Stimulated activated CD4-positive, alpha-beta T cell treated with anti-CD3 and anti-CD28 coated beads, Interleukin-12 subunit alpha, Interleukin-12 subunit beta, amount 100 ng/mL, for 48 hours (primary cell): ENCODE measurements at places on chromosomes 7 and 10.

DNA sequence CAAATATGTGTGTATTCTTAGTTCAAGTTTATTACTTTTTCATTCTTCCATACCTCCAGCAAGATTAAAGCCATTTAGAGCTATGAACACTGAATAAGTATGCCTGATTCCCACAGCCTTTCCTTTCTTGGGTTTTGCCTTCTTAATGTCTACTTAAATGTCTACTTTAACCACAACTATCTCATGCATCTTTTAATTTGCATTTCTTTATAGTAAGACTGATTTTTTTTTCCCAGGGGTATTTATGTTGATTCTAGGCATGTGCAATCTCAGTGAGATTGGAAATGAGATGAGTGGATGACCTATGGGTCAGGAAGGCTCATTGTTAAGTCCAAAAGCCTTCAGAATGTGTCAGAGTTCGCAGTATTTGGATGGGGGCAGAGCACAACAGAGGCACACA lies 3.6 kb downstream of the PCBD1 start:
- no peak for DNase-seq

GRCh38 chr7:104156842-104157277 lies 51.0 kb downstream of the ORC5 start:
- DNase-seq, result no peak

DNA sequence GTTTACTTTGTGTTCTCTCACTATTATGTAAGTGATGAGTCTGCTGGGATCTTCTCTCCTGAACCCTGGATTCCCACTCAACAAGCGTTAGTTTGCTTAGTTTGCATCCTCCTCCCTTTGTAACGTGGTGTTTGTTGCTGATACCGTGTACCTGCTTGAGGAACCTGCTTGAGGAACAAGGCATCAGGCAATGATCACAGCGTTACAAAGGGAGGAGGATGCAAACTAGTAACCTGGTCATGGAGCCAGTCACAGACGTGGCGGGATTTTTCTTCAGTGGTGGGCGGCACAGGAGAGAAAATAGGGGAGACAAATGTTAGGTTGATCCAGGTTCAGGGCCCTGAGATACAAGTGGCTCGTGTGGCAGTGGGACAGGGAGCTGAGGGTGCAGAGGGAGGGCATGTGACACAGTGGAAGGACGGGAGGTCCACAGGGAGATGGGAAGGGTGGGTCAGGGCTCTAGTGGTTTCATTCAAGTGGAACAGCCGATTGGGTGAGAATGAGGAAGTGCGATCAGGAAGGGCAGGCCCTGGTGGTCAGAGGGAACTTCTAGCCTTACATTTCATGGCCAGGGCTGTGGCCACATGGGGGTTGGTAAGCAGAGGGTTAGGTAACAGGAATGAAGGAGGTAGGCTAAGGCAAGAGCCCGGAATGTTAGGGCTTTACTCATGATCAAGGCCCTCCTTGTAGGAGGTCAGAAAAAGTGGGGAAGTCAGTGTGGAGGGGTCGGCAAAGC lies 38.0 kb downstream of the SNX10 start:
- no peak for DNase-seq

- DNase-seq, result no peak
These were observed 248.1 kb downstream of the ANKRD7 start for GRCh38 chr7:118472581-118472980.

GRCh38 chr7:99863847-99864440 lies 12.9 kb downstream of the OR2AE1 start:
- no peak for DNase-seq

DNA sequence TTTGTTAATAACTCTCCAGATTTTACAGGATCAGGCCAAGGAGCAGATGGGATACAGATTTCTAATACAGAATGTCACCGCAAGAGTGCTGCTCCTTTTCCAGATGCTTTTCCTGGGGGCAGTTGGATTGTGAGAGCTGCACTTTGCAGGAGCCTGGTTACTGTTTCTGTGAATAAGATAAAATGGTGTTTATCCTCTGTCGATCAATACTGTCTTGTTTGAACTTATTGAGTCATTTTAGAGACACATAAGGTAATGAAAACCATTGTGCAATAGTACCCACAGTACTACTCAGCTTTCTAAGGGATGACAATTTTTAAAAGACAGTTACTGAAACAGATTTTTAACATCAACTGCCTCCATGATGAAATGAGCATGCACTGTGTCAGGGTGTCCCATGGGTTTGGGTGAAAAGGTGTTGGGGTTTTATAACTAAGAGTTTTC lies 2.9 kb downstream of the A1CF start:
- DNase-seq, result no peak

GRCh38 chr10:36211856-36212255 lies 569.8 kb upstream of the FZD8 start:
- no peak for DNase-seq

GRCh38 chr7:17019106-17019505 lies 137.3 kb upstream of the AGR3 start:
- no peak for DNase-seq

- DNase-seq, result no peak
These were observed 61.9 kb upstream of the CACUL1 start for GRCh38 chr10:118816471-118817168.

- no peak for DNase-seq
These were observed 735 bp downstream of the ZNF394 start for GRCh38 chr7:99499371-99499720.

DNA sequence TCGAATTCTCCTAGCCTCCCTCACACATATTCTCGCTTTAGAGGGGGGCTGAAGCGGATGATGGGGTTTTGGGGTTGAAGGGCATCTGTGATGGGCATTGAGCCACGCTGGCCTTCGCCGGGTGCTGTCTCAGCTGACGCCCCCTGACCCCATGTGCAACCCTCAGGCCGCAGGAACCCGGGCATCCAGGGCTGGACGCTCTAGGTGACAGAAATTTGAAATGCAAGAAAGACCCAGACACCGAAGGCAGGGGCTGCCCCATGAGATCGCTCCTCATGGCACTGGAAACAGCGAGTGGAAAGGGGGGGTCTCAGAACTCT lies 664 bp upstream of the C10orf88 start:
- DNase-seq, result no peak

- DNase-seq, result no peak
These were observed 912.0 kb downstream of the SORCS1 start for GRCh38 chr10:106252541-106252940.

- no peak for DNase-seq
These were observed 38.8 kb upstream of the GRB10 start for GRCh38 chr7:50821457-50822008.

DNA sequence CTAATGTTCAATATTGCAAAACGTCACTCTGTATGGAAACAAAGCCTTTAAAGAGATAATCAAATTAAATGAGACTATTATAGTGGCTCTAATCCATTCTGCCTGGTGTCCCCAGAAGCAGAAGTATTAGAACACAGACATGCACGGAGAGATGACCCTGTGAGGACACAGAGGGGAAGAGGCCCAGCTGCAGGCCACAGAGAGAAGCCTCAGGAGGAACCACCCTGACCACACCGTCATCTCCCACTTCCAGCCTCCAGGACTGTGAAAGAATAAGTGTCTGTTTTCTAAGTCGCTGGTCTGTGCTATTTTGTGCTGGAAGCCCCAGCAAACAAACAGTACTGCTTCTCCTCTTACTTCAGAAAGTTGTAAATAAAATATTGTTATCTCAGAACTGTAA lies 283.5 kb upstream of the ADARB2 start:
- no peak for DNase-seq

DNA sequence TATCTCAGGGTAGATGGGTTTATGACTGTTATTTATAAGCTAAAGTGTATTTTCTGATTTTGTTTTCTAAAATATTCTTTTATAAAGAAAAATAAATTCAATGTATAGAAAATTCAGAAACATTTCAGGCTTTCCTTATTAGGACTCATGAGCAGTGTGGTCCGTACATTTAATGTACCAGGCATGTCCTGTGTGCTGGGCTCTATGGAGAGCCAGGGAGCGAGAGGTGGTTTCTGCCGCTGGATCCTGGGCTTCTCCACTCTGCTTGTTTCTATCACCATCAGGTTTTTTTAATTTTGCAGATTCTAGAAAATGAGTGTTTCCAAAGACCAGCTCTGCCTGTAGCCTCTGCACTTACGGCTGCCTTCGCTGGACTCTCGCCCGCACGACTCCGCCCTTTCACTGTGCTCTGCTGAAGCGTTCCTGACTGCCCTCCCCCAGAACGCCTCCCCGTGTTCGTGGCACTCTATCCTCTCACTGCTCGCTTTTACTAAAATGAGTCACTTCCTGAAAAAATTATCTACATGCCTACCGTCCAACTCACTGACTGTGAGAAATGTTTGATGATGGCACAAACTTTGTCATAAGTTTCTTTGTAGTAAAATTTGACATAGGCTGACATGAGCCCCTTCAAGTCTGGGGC lies 188.5 kb downstream of the ZMYND11 start:
- no peak for DNase-seq

DNA sequence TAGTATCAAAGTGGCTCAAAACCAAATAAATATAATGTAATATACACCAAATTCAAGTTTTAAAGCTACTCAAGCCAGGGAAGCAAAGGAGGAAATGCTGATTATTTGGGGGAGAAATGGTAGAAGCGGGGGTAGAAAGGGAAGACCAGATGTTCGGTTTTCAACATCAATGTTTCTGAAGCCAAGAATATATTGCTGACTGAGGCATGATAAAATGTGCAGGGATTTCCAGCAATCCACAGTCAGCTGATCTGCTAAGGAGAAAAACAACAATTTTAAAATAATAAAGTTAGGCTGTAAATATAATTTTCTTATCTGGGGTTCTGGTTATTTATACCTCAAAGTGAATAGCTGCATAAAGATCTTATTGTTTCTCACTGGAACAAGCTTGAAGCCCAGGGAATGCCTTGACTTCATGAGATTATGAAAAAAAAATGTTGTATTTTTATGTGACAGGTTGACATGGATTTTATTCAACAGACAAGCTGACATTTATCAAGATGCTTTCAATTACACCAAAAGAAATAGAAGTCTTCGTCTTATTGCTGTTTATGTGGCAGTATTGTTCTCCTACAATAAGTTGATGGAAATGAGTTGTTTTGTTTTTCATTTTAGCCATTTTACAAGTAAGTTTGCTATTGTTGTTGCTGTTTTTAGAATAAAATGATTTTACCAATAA lies 28.6 kb upstream of the BMPER start:
- DNase-seq, result no peak

- DNase-seq, result no peak
These were observed 26.9 kb downstream of the IL2RA start for GRCh38 chr10:6035101-6035834.
